ENCODE measurements at places on chromosomes 5 and 9.

DNA sequence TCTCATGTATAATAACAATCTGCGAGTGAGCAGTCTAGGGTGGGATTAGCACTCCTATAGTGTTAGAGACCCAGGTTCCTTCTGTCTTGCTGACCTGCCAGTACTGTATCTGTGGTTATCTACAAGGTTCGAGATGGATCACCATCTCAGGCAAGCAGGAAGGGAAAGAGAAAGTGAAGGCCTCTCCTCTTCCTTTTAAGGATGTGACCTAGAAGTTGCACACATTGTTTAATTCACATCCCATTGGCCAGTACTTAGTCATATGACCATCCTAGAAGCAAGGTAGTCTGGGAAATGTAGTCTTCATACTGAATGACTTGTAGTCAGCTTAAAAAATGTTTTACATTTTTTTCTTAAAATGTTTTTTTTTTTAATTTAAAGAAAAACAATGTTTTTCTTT, 168.6 kb downstream of the CARTPT start:
- DNase-seq, result no peak

- no peak for DNase-seq
Observed at GRCh38 chr5:102294886-102295395, 1.1 kb downstream of the SLCO4C1 start.

- DNase-seq, result no peak
Observed at GRCh38 chr5:68285851-68286611, 70.5 kb downstream of the PIK3R1 start.

- no peak for DNase-seq
Observed at GRCh38 chr5:141657404-141657803, 6.2 kb upstream of the FCHSD1 start.

DNA sequence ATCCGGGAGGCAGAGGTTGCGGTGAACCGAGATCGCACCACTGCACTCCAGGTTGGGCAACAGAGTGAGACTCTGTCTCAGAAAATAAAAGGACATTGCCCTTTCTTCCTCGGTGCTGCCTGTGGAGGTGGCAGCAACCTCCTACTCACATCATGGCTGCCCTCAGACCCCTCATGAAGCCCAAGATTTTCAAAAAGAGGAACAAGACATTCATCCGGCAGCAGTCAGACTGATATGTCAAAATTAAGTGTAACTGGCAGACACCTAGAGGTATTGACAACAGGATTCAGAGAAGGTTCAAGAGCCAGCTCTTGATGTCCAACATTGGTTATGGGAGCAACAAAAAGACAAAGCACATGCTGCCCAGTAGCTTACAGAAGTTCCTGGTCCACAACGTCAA, 12.6 kb upstream of the PAX5 start:
- no peak for DNase-seq

DNA sequence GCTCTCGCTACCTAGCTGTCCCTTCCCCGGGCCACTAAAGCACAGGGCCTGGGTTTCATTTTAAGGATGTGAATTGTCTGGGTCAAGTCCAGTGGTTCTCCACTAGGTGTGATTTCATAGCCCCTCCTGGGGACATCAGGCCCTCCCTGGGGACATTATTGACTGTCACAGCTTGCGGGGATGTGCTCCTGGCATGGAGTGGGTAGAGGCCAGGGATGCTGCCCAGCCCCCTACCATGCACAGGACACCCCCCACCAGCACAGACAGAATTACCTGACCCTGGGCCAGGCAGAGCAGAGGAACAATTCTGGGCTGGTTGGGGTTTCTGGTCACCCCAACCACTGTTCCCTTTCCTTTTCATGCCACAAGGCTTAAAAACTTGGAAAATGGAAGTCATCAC, 4.1 kb downstream of the FAM78A start:
- no peak for DNase-seq

GRCh38 chr9:18487611-18488010, 13.7 kb downstream of the ADAMTSL1 start:
- DNase-seq, result no peak

DNA sequence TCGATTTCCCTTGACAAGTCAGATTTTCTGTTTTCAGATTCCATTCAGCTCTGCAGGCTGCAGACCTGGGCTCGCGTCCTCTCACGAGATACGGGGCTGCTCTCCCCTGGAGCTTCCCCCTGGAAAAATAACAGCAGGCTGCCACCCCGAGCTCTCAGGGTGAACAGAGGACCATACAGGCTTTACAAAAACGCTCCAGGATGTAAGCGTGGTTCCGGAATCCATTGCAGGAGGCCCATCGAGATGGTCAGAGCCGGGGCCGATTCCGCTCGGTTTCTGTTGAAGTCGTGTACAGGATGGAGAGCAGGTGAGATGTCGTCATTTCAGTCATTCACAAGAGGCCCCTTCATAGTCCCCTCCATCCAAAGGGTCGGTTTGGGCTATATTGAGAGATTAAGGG, 297.7 kb upstream of the IRX4 start:
- no peak for DNase-seq

- no peak for DNase-seq
Observed at GRCh38 chr9:31388660-31389059, 995.8 kb upstream of the ACO1 start.

DNA sequence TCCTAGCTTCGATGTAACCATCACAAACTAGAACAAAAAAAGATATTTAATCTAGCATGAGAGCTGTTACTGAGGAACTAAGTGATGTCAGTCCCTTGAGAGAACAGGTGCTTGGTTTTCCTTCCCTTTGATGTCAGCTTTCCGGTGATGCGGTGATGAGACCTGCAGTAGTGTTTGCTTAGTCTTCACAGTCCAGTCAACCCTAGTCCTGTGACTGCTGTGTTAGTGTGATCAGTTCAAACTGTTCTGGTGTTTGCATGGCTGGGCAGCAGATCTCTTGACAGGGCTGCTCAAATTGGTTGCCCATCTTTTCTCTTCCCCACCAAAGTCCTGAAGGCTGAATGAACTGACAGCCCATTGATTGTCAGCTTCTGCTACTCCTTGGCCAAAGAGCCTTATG, 608.6 kb upstream of the DAB2 start:
- DNase-seq, result no peak

- DNase-seq, result no peak
Observed at GRCh38 chr9:75574569-75574968, 315.9 kb upstream of the PCSK5 start.

DNA sequence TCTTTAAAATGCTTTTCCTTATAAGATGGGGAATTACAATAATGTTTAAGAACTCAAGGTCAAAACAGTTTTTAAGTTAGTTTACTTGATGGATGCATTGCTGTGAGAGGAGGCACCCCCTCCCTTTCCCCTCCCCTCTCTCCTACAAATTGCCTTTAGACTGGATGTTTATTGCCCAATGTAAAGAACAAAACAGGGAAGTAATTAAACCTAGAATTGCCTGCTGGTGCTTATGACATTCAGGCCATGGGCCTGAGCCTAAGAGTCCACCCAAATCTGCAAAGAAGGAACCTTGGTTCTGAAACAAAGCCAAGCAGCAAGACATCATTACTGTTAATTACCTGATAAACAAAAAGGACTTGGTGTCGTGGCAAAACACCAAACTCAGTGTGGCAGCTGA, 630.3 kb downstream of the ISL1 start:
- no peak for DNase-seq

GRCh38 chr5:102241809-102242421, 54.2 kb downstream of the SLCO4C1 start:
- DNase-seq, result no peak

- DNase-seq, result no peak
Observed at GRCh38 chr5:170631466-170632195, 127.8 kb downstream of the KCNIP1 start.

- DNase-seq, result no peak
Observed at GRCh38 chr5:3738919-3739318, 143.3 kb downstream of the IRX1 start.

GRCh38 chr9:88267283-88267682, 121.0 kb upstream of the SPIN1 start:
- no peak for DNase-seq

- no peak for DNase-seq
Observed at GRCh38 chr9:126932871-126933321, 18.3 kb downstream of the RALGPS1 start.

DNA sequence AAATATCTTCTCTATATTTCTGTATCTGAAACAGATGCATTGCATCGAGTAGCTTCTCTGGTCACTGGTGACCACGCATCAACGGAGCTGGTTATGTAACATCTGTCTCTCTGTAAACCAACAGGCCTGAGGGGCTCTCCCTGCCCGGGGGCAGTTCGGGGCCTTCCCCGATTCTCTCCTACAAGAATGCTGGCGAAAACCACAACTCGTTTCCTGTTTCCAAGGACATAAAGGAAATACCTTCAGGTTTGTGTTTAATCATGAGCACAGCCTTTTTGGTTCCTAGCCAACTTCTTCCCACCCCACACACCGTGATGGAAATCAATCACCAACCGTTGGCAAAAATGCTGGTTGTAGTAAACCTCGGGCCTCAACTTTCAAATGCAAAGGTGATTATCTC, 25.1 kb downstream of the GDNF start:
- peak; percentile 71 for DNase-seq

GRCh38 chr5:96579711-96580110, 82.5 kb upstream of the CAST start:
- DNase-seq, result no peak

DNA sequence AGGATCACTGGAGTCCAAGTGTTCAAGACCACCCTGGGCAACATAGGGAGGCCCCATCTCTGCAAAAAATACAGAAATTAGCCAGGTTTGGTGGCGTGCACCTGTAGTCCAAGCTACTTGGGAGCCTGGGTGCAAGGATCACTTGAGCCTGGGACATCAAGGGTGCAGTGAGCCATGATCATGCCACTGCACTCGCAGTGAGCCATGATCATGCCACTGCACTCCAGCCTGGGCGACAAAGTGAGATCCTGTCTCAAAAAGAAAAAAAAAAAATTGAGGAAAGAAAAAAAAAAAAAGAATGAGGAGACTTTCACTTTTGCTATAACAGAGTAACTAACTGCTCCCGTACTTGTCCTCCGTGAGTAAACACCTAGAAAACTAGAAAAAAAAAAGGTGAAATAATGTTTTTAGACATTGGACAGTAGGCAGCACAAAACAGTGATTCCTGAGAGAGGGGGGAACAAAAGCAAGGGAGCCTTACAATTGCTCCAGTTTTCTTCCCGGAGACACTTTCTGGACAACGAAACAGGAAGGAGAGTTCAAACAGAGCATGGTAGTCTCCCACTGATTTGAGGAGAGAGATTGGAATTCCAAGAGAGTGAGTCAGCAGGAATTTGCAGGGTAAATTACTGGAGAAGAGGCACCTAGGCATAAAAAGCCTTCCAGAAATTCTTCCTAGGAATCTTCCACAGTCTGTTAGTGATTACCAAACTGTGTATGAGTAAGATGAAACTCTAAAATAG, 6.9 kb upstream of the ZBTB5 start:
- peak; percentile 38 for DNase-seq

- DNase-seq, result no peak
Observed at GRCh38 chr9:94892675-94893074, 166.2 kb downstream of the AOPEP start.

GRCh38 chr5:110638970-110639902, 87.2 kb downstream of the TMEM232 start:
- DNase-seq, result no peak

DNA sequence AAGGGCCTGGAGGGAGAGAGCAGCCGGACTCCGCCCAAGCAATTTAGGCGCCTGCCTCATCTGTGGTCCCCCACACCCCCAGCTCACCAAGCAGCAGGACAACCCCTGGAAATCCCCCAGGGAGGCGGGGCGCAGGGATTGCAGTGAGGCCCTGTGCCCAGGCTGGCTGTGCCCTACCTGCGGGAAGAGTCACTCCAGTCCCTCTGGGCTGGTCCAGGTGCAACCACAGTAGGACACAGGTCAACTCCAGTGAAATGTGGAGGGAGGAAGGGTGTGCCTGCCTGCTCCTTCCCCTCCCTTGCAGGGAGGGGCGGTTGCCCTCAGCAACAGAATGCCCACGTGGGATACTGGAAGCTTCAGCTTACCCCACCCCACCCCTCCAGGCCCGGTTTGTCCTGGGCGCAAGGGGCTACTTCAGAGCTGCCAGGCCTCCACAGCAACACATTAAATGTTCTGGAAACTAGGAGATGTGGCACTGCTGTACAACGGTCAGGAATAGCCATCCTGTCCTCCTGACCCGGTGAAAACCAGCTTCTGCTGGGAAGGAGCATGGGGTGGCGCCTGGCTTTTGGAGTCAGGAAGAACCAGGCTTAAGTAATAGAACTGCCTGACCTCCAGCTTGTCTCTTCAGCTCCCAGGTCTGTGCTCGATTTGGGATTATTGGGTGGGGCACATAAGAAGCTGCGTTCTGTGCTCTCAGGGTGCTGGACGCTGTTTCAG, 22.5 kb downstream of the ABO start:
- DNase-seq, result no peak

- DNase-seq, result no peak
Observed at GRCh38 chr9:105475302-105475701, 27.5 kb downstream of the FSD1L start.

- DNase-seq, result no peak
Observed at GRCh38 chr5:113364466-113364865, 70.3 kb downstream of the TSSK1B start.

- no peak for DNase-seq
Observed at GRCh38 chr9:136671646-136672430, 9.1 kb downstream of the EGFL7 start.

GRCh38 chr9:116907989-116908388, 220.9 kb downstream of the TRIM32 start:
- no peak for DNase-seq

- DNase-seq, result no peak
Observed at GRCh38 chr5:10631316-10631996, 67.6 kb downstream of the ANKRD33B start.

- no peak for DNase-seq
Observed at GRCh38 chr5:160699301-160699700, 152.7 kb downstream of the ATP10B start.

- no peak for DNase-seq
Observed at GRCh38 chr5:75584641-75585040, 26.6 kb upstream of the ANKDD1B start.

DNA sequence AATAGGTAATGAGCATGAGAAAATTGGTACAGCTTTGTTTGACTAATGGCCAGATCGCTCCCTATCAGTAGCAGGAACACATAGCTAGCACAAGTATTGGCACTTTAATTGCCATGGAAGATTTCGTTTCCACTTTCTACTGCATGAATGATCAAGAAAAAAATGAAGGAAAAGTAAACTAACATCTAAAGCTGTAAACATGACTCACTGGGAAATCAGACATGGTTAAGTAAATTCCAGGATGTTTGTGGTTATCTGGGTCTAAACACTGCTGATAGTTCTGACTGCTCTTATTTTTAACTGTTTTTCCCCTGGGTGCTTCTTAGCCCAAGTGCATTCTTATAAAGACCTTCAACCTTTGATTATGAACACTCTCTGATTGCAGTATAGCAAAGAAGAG, 388.9 kb downstream of the NR2F1-AS1 start:
- no peak for DNase-seq

- DNase-seq, result no peak
Observed at GRCh38 chr9:98986866-98987651, 43.4 kb downstream of the COL15A1 start.

- no peak for DNase-seq
Observed at GRCh38 chr5:164091836-164092235, 586.4 kb downstream of the MAT2B start.

DNA sequence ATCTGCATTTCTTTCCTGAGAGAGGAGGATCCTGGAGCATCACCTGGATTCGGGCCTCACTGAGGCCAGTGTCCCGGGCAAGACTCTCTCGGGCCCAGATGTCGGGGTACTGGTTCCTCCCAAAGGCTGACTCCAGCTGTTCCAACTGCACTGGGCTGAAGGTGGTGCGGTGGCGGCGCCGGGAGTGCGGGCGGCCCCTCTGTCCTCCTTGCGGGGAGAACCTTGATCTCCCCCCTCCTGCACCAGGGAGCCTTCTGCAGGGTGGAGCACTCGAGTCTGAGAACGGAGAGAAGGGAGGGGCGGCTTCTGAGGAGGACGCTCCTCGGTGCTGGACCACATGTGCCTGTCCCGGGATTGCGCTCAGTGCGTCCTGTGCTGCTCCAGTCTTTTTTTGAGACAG, 2.0 kb downstream of the PROP1 start:
- DNase-seq, result no peak

Measured in T1000 (cell line).